Lung (tissue), 17 donors: ENCODE measurements at places on chromosomes 3 and 15. TPM values are rescaled to one million over a fixed set of nuclear protein-coding genes. Genes with fewer than 3 reads are reported as not detected.

DNA sequence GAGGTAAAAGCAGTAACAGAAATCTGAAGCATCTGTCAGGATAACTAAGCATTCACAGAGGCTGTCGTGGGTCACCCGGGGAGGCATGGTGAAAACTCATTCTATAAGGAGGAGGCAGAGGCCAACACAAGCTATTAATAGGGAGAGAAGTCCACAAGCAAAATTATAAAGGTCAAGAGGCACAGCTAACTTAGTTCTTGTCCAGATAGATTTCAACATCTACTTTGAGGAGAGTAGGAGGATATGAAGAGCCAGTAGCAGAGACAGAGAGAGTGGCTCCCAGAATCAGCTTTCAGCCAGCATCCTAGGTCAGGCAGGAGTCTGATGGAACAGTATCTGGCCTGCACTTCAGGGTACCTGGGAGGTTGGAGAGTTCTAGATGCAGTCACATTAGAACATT, 95.3 kb downstream of the STAC start:
- DNase-seq, result no peak

DNA sequence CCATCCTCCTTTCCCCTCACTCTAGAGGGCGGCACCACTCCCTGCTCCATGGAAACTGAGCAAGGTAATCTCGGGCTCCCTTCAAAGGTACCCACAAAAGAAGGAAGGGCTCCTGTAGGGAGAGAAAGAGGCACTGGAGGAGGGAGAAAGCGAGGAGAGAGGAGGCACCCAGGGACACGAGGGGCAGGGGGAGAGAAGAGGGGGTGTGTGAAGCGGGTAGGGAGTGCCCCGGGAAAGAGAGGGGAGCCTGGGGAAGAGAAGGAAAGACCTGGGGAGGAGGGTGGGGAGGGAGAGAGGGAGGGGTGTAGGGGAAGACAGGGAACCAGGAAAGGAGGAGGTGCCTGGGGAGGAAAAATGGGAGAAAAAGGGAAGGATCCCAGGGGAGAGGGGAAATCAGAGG, 523 bp downstream of the VILL start:
- no peak for DNase-seq

DNA sequence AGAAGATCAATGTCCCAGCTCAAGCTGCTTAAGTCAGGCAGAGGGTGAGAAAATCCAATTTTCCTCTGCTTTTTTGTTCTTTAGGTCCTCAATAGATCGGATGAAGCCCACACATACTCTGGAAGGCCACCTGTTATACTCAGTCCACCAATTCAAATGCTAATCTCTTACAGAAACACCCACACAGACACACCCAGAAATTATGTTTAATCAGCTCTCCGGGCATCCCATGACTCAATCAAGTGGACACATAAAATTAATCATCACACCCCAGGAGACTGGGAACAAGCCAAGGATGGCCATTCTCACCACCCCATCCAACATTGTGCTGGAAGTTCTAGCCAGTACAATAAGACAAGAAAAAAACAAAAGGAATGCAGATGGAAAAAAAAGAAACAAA, 67.8 kb upstream of the SLC24A5 start:
- no peak for DNase-seq

DNA sequence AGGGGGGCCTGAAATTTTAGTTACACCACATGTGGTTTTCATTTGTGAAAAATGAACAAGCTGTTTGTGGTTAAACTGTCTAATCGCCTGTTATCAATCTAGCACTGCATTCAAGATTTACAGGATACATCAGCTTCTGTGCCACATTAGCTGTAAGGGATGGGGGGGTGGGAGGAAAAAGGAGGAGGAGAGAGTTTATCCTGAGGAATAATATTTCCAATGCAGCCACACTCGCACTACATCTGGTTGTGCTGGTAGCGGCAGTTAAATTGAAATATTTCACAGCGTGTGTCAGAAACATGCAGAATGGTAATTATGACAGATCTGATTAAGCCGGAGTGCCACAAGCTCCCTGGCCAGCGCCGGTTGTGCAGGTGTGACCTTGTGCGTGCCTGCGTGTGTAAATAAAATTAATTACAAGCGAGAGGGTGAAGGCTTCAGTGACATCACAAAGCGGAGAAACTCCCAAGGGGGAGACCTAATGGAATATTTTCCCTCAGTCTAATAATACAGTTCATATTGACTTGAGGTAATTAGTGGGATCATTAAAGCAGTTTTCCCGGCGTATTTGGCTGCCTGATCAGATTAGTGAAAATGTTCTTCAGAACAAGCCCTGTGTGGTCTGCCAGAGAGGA, 55.5 kb downstream of the SATB1 start:
- no peak for DNase-seq

DNA sequence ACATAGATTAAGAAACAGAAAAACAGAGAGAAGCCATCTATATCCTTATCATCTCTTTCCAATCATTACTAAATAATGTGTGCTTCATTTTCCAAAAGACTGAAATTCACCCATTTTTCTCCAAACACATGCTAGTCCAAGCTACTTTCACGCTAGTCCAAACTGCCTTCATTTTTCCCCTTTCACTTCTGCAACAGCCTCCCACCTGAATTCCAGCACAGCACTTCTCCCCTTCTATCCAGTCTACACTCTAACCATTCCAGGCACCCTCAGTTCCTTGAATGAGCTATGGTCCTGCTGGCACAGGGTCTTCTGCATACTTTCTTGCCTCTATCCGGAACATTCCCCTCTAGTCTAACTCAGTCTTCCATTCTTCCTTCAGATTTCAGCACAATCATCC, 112.0 kb downstream of the THRB start:
- no peak for DNase-seq

- no peak for DNase-seq
Measured at GRCh38 chr3:170867143-170867937, 2.7 kb downstream of the RPL22L1 start.

DNA sequence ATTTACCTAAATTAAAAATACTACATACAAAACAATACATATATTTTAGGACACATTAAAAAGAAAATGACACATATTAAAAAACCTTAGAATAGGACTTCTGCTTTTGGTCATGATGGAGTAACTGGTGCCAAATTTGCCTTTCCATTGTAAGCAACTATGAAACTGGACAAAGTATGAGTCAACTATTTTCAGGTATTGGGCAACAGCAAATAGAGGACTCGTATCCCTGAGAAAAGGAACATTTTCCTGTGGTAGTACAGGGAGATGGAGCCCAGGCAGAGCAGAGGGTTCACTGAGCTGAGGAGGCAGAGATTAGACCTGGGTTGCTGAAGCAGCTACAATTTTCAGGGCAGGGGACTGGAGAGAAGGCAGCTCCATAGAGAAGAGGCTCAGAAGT, 14.7 kb downstream of the CCR1 start:
- no peak for DNase-seq

GRCh38 chr3:128144512-128145187, 8.6 kb upstream of the EEFSEC start:
- DNase-seq, result no peak

GRCh38 chr3:120286465-120286864, 1.4 kb upstream of the GPR156 start:
- no peak for DNase-seq

GRCh38 chr3:63639806-63640205, 12.7 kb upstream of the SNTN start:
- DNase-seq, result no peak

GRCh38 chr3:94082391-94082937, 19.6 kb downstream of the NSUN3 start:
- no peak for DNase-seq

DNA sequence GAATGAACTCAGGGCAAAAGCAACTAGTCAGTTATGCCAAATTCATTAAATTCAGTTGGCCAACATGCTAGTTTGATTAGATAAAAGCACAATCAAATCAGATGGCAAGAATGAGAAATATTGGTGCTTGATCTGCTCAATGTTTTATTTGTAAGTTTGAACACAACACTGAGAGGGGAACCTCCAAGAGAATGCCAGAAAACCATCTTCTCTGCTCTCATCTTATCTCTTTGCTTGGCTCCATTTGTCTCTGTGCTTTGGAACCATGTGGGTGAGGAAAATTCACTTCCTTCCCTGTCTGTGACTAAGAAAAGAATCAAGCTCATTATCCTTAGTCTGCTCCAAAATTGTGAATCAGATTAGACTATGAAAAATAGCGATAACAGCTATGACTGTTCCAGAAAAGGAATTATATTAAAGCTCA, 43.6 kb upstream of the DCBLD2 start:
- no peak for DNase-seq

The LEKR1 gene
- 0.92 TPM for polyA plus RNA-seq

The CPN2 gene
- polyA plus RNA-seq, result not detected
